ENCODE measurements at places on chromosomes 4 and X.

GRCh38 chrX:98795636-98796035 lies 1614.4 kb downstream of the PCDH19 start:
- DNase-seq = no peak

GRCh38 chrX:149962859-149963757 lies 24.8 kb upstream of the EOLA2 start:
- no peak for DNase-seq

DNA sequence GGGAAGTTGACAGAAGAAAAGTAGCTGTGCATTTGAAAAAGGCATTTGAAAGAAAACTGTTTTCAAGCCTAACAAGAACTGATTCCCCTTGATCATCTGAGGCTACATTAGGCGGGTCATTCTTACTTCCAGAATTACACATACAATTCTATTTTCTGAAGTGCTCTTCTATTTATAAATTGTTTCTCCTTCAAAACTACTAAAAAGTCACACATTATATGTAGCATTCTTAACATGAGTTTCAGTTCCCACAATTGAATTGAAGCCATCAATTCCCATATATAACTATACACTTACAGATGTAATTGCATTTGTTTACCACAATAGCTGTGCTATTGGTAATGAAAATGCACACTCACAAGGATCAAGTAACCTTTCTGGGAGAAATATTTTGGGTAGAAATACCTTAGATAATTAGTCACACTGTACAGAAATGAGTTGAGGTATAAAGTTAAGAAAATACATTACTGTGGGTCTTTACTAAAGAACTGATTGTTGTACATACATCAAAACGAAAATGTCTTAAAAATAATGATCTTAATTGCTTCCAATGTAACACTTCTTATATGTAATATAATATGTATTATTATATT lies 1688.0 kb upstream of the AGA start:
- no peak for DNase-seq

- DNase-seq = no peak
Measured at GRCh38 chrX:101602077-101602476, 15.7 kb downstream of the ARMCX6 start.

DNA sequence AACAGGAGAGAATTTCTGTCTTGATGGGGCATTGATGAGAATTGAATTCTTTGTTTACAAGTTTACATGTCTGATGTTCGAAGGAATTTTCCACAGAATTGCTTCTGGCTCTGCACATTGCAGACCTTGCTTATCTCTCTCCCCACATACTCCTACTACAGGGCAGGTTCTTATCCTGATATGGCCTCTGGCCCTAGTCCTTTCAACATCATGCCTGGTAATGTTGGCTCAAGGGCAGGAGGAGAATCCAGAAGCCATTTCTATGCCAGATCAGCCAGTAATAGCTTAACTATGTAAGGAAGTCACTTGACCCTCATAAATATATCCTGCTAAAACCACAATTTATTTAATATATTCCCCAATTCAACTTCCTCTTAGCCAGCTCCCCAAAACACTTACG lies 24.3 kb upstream of the TSPAN5 start:
- no peak for DNase-seq

DNA sequence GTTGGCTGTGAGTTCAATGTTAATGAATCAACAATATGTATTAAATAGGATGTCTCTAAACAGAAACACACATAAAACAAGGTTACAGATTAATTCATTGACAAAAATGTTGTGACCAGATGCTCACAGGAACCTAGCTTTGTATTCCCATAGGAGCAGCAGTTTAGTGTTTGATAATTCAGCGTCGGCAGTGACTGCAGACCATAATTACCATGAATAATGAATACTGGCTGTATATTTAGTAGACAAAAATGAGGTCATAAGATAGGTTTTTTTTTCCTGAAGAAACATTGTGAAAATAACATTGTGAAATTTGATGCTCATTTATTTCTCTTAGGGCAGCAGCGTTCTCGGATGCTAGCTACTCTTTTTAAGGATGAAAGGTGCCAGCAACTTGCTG lies 27.8 kb downstream of the COPS4 start:
- DNase-seq = no peak

GRCh38 chrX:45850775-45851433 lies 650.2 kb upstream of the DIPK2B start:
- DNase-seq = no peak

- DNase-seq = no peak
Measured at GRCh38 chr4:143336781-143337599, at the start of gene GAB1. Gene GAB1 (plus strand): TSS chr4:143336876. CDS start chr4:143337189, 313 bp downstream.
